ENCODE measurements at places on chromosomes 13 and 19.
A peak's percentile ranks its signal among the peaks of the same experiment; 100 is the strongest.

DNA sequence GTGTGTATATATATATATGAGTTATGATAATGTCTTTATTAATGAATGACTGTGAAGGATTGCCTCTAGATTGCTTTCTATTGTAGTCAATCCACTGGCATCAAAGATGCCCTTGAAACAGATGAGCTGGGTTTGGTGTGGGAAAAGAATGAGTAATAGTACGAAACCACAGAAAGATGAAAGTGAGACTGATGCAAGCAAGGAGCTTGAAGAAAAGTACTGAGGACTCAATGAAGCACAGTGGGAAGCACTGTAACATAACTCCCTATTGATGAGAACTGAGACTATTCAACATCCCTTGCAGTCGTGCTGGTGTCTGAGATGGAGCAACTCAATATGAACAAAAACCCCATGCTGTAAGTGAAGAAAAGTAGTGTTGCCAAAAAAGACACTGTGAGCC, 1794.2 kb downstream of the SLITRK5 start:
- no peak for DNase-seq

DNA sequence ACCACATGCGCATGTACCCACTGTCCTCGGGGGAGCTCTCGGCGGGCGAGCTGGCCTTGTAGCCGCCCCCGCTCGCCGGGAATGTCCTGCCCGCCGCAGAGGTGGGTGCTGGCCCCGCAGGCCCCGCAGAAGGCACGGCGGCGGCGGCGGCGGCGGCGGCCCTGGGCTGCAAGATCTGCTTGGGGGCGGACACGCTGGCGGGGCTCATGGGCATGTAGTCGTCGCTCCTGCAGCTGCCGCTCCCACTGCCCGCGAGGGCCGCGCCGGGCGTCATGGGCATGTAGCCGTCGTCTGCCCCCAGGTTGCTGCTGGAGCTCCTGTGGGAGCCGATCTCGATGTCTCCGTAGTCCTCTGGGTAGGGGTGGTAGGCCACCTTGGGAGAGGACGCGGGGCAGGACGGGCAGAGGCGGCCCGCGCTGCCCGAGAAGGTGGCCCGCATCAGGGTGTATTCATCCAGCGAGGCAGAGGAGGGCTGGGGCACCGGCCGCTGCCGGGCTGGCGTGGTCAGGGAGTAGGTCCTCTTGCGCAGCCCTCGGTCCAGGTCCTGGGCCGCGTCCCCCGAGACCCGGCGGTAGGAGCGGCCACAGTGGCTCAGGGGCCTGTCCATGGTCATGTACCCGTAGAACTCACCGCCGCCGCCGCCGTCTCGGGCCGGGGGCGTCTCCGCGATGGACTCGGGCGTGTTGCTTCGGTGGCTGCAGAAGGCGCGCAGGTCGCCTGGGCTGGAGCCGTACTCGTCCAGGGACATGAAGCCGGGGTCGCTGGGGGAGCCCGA, 2.4 kb downstream of the IRS2 start:
- no peak for DNase-seq

DNA sequence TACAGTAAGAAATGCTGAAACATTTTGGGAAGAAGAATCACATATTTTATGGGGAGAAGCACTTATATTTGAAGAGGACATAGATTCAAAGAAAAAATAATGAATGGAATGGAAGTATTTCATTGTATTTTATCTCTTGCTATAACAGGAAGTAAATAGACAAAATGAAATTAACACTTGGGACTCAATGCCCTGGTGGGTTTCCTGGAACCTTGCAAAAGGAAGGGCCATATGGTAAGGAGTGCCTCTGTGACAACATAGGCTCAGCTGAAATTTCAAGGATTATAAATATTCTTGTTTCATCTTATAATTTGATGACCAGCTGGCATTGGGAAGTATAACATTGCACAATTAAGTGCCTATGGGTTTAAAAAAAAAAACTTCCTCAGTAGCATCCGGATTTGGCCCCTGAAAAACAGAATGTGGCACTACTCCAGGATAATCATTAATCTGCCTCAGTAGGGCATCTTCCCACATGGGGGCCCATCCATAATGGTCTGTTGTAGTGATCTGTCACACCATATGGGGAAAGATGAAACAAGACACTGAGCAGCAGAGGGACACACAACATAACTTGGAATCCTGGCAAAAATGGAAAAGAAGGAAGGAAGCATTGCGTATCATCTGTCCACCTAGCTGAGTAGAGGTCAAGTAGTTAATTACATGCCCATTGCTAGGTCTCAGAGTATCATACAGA, 321.6 kb downstream of the NDFIP2 start:
- no peak for DNase-seq

DNA sequence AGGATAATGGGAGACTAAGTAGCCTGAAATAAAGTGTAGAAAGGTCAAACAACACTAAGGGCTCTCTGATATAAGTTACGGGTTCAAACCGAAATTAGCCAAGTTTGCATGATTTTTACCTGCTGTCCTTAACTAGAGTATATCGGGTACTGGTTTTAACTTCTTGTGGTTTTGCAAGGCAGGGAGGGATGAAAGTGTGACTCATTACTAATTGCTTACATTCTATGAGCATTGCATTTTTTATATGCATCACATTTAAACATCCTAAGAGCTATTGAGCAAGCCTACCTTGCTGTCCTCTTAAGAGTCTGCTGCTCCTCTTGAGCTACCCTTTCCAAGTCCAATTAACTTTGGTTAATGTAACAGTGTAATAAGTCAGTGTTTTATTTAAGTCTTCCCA, 415.4 kb downstream of the SLITRK5 start:
- no peak for DNase-seq

GRCh38 chr19:55146078-55146704, 2.8 kb downstream of the TNNT1 start:
- DNase-seq = peak; percentile 43

DNA sequence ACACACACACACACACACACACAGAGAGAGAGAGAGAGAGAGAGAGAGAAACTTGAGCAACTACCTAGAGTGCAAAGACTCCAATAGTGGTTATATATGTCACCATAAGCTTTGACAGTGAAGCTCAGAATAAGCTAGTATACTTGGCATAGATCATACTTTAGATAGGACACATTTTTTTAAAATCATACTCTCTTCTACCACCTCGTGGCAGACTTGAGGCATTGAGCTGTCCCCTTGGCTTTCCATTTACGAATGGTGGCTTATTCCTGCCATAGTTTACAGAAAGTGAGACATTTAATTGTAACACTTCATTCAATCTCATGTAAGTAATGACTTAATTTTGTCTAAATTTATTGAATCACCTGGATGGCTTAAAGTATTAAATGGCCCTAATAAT, 108.2 kb downstream of the EDNRB start:
- DNase-seq = peak; percentile 4

GRCh38 chr13:93169980-93170379, 56.6 kb upstream of the GPC6 start:
- DNase-seq = no peak

- DNase-seq = no peak
These were observed 63.4 kb downstream of the EFNB2 start for GRCh38 chr13:106471957-106472543.

DNA sequence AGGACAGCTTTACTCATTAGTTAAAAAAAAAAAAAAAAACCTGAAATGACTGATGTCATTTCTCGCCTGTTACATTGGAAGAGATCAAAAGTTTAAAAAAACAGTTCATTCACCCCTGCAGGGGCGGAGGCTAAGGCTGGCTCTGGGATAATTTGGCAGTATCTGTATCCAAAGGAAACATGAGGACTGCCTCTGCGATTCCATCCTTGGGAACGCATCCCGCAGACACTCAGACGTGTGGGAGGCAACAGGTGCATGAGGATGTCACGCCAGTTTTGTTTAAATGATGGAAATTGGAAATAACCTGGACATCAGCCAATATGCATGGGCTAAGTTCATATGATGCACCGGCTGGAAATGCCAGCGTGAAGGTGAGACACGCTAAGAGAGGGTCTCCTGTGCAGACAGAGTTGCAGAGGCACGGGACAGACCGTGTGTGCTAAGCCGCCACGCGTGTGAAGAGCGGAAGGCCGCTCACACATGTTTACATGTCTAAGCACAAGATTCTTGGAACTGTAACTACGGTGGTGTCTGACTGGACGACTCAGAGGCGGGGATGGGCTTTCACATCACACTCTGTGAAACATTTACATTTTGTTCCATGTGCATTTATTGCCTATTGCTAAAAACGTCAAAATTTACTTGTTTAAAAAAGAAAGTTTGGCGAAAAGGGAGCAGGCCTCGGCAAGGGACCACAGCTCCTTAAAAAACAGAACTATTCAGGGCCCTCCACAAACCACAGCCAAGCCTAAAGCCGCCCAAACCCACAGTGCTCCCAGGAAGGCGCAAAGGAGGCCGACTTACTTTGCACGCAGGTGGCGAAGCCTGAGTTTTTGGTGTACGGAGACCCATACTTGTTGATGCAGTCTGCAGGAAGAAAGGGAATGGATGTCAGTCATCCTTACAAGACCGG, 17.9 kb downstream of the GAS6 start:
- DNase-seq = no peak

GRCh38 chr13:51291341-51291740, 48.1 kb upstream of the SERPINE3 start:
- DNase-seq = no peak

Measured in T47D (cell line).